ENCODE measurements at places on chromosomes 5 and 9.

DNA sequence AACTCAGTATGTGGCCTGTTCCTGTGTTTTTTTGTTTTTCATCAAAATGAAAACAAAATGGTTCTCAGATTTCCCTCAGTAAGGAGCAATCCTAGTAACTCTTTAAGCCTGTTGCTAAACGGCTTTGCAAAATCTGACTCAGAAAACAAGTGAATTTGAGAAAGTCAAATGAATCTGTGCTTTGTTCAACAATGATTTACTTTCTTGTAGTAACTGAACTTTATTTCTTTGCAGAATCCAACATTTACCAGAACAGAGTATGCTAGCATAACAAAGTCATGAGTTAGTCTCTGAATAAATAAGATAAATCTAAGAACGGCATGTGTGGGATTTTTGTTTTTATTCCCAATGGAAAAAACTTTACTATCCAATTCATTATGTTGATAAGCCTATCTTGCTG is 93.8 kb downstream of the OXCT1 start:
- no peaks in the 10 kb centered on the region for H3K36me3 ChIP-seq
- H3K4me1 ChIP-seq: no peaks in the 10 kb centered on the region
- no peaks in the 10 kb centered on the region for H3K27me3 ChIP-seq
- H3K27ac ChIP-seq: no peak overlapping the region

- no peak overlapping the region for H3K4me3 ChIP-seq
- no peaks in the 10 kb centered on the region for H3K36me3 ChIP-seq
- DNase-seq: no peak
- H3K27me3 ChIP-seq: no peaks in the 10 kb centered on the region
- no peak overlapping the region for H3K27ac ChIP-seq
Observed at GRCh38 chr5:171523781-171524180, 104.3 kb downstream of the FGF18 start.

- H3K27me3 ChIP-seq: peaks cover 15% of the 10 kb centered on the region
- no peak overlapping the region for H3K27ac ChIP-seq
- peak; percentile 3 for DNase-seq
- H3K36me3 ChIP-seq: no peaks in the 10 kb centered on the region
- H3K4me3 ChIP-seq: no peak overlapping the region
Observed at GRCh38 chr5:43396762-43397304, 15.4 kb downstream of the CCL28 start.

DNA sequence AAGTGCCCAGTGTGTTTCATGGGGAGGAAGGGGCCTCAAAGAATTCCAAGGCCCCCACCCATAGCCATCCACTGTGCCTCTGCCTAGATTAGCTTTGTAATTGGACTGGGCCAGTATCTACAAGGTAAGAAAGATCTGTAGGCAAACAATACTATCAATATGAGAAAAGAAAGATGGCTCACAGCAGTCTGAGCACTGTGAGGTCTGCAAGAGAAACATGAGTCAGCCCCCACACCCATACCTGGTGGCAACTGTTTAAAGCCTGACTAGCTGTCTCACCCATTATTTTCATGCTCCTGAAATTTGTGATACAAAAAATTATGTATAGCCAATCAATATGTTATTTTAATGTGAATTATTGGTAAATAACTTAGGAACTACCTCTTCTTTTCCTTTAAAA is 10.0 kb upstream of the ZNF483 start:
- no peaks in the 10 kb centered on the region for H3K36me3 ChIP-seq
- no peak overlapping the region for H3K27ac ChIP-seq
- H3K27me3 ChIP-seq: no peaks in the 10 kb centered on the region
- no peak for DNase-seq
- no peak overlapping the region for H3K4me3 ChIP-seq

- H3K27ac ChIP-seq: no peak overlapping the region
- DNase-seq: no peak
- no peaks in the 10 kb centered on the region for H3K36me3 ChIP-seq
- H3K27me3 ChIP-seq: no peaks in the 10 kb centered on the region
Observed at GRCh38 chr5:130289132-130290088, 385.1 kb downstream of the CHSY3 start.

- H3K36me3 ChIP-seq: no peaks in the 10 kb centered on the region
- H3K4me3 ChIP-seq: no peak overlapping the region
- no peak overlapping the region for H3K27ac ChIP-seq
- H3K4me1 ChIP-seq: no peaks in the 10 kb centered on the region
Observed at GRCh38 chr5:84779186-84779585, 394.5 kb upstream of the EDIL3 start.

DNA sequence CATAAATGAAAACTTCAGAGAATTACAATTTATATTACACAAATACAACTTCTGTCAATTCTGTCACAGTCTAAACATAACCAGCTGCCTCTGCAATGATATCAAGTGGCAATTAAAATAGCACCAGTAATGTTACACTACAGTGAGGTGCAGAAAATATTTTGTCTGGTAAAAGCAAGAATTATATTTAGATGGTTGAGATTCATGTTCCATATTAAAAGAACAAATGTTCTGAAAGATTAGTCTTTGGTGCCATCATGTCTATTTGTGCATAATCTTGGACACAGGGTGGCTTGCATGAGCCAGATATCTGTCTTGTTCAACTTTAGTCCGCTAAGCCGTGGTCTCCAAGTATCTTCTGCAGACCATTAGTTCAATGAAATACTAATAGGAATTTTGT is 29.0 kb upstream of the PRR16 start:
- no peaks in the 10 kb centered on the region for H3K27me3 ChIP-seq
- H3K4me3 ChIP-seq: no peak overlapping the region
- H3K27ac ChIP-seq: no peak overlapping the region
- H3K4me1 ChIP-seq: no peaks in the 10 kb centered on the region

GRCh38 chr9:75455444-75455921 is 367.2 kb downstream of the OSTF1 start:
- H3K4me1 ChIP-seq: peaks cover 5% of the 10 kb centered on the region
- no peak overlapping the region for H3K4me3 ChIP-seq
- H3K27ac ChIP-seq: no peak overlapping the region
- H3K27me3 ChIP-seq: no peaks in the 10 kb centered on the region

DNA sequence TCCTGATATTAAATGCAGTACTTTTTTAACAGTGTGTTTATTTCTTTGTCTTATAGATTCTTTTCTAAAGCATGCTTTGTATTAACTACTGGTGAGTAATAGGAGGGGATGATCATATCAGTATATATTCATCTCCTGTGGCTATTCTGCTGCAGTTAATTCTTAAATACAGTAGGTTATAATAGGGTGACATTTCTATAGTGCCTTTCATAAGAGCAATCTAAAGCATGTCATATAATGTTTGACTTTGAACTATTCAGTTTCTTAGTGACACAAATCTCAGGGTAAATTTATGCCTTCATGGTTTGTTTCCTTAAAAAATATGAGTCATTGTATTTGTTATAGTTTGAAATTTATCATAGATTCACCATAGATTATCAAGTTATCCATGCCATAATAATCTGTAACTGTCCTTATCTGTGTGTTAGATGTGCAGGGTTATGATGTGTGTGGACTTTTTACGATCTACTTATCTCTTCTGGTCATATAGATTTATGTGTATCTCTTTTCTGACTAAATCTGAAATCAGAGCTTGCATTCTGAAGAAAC is 1019.5 kb downstream of the NR2F1-AS1 start:
- no peaks in the 10 kb centered on the region for H3K27me3 ChIP-seq
- DNase-seq: no peak
- no peak overlapping the region for H3K4me3 ChIP-seq
- no peak overlapping the region for H3K27ac ChIP-seq
- peaks cover 19% of the 10 kb centered on the region for H3K4me1 ChIP-seq

- no peaks in the 10 kb centered on the region for H3K36me3 ChIP-seq
- H3K27ac ChIP-seq: no peak overlapping the region
- no peak for DNase-seq
- H3K4me3 ChIP-seq: no peak overlapping the region
- H3K4me1 ChIP-seq: no peaks in the 10 kb centered on the region
Observed at GRCh38 chr5:146388386-146388785, 49.7 kb downstream of the POU4F3 start.

DNA sequence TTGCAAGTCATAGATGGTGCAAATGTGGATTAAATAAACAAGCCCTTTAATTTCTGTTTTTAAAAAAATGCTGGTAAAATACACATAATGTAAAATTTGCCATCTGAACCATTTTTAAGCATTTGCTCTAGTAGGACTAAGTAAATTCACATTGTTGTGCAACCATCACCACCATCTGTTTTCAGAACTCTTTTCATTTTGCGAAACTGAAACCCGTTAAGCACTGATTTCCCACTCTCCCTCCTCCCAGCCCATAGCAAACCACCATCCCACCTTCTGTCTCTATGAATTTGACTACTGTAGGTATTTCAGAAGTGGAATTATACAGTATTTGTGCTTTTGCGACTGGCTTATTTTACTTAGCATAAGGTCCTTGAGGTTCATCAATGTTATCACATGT is 103.3 kb upstream of the CNTLN start:
- no peaks in the 10 kb centered on the region for H3K27me3 ChIP-seq
- no peaks in the 10 kb centered on the region for H3K4me1 ChIP-seq
- H3K36me3 ChIP-seq: no peaks in the 10 kb centered on the region
- no peak for DNase-seq

GRCh38 chr5:96287136-96287535 is 145.9 kb downstream of the PCSK1 start:
- no peak overlapping the region for H3K27ac ChIP-seq
- DNase-seq: peak; percentile 39
- H3K27me3 ChIP-seq: no peaks in the 10 kb centered on the region
- H3K4me1 ChIP-seq: peaks cover 41% of the 10 kb centered on the region
- no peaks in the 10 kb centered on the region for H3K36me3 ChIP-seq

- no peak overlapping the region for H3K4me3 ChIP-seq
- no peaks in the 10 kb centered on the region for H3K27me3 ChIP-seq
- no peak overlapping the region for H3K27ac ChIP-seq
Observed at GRCh38 chr9:127835991-127836516, 18.4 kb downstream of the ENG start.

DNA sequence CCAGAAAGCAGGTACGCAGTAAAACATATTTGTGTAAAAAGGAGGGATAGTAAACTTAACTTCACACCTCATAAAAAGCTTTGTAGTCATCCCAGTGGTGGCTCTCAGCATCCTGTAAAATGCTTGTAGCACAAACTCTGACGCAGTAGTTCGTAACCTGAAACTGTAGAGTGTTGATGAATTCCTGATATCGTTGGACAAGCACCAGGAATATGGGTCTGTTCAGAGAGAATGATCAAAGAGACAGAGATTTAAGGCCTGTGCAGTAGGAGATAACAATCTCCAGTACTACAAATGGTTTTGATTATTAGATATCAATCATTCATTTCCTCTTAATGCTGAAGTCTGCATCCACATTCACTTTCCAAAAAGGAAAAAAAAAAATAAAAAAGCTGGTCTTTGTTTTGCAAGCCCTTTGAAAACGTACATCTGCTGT is 148.5 kb downstream of the KIAA0825 start:
- H3K4me1 ChIP-seq: no peaks in the 10 kb centered on the region
- no peak overlapping the region for H3K27ac ChIP-seq
- no peaks in the 10 kb centered on the region for H3K27me3 ChIP-seq
- H3K36me3 ChIP-seq: no peaks in the 10 kb centered on the region

DNA sequence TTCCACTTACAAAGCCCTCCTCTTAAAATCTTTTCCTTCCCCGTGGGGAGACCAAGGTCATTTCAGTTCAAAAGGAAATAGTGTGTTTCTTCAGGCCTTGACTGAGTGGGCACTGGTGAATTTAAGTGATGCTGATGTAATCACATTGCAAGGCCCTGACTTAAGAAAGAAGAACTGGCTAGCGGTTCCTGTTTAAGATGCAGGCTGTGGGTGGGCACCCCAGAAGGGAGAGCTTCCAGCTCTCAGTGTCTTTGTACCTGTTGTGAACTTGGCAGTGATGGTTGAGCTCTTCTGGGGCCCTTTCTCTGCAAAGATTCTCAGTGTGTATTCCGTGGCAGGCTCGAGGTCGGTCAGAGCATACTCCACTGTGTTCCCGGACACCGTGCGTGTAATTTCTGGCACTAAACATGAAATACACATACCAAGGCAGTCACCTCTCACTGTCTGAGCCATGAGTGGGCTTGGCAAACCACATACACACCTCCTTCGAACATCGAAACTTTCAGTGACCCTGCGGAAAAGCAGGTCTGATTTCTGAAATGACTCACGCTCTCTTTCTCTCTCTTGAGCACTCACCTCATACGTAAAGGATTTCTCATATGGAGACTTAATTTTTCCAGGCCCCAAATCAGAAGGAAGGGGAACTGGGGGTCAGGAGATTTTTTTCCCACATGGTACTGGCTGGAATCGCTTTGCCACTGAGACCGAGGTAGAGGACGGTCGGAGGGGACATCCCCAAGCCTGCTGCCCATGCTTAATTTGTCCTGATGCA is 81.9 kb downstream of the TNC start:
- no peaks in the 10 kb centered on the region for H3K4me1 ChIP-seq
- no peaks in the 10 kb centered on the region for H3K36me3 ChIP-seq
- DNase-seq: no peak
- H3K27me3 ChIP-seq: no peaks in the 10 kb centered on the region
- no peak overlapping the region for H3K27ac ChIP-seq

- H3K36me3 ChIP-seq: no peaks in the 10 kb centered on the region
- peaks cover 24% of the 10 kb centered on the region for H3K4me1 ChIP-seq
- H3K27me3 ChIP-seq: no peaks in the 10 kb centered on the region
- no peak overlapping the region for H3K4me3 ChIP-seq
Observed at GRCh38 chr5:150266871-150267291, 22.7 kb downstream of the CAMK2A start.

DNA sequence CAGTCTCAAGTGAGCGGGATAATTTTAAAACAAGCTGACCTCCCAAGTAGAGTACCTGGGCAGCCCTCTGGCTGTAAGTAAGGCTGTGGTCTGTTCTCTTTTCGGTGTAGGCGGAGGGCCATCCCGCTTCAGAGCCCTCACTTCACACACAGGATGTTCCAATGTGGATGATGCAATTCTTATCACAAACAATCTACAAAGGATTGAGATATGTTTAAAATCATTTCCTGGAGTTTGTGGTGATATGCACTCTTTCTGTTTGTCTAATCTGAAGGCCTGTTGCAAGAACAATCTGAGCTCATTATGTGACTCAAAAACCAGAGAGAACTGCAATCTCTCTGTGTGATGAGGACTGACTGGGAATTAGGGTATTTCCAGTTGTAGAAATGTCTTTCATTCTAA is 42.5 kb downstream of the ITGA2 start:
- H3K36me3 ChIP-seq: no peaks in the 10 kb centered on the region
- no peaks in the 10 kb centered on the region for H3K27me3 ChIP-seq
- H3K4me3 ChIP-seq: no peak overlapping the region
- no peaks in the 10 kb centered on the region for H3K4me1 ChIP-seq

DNA sequence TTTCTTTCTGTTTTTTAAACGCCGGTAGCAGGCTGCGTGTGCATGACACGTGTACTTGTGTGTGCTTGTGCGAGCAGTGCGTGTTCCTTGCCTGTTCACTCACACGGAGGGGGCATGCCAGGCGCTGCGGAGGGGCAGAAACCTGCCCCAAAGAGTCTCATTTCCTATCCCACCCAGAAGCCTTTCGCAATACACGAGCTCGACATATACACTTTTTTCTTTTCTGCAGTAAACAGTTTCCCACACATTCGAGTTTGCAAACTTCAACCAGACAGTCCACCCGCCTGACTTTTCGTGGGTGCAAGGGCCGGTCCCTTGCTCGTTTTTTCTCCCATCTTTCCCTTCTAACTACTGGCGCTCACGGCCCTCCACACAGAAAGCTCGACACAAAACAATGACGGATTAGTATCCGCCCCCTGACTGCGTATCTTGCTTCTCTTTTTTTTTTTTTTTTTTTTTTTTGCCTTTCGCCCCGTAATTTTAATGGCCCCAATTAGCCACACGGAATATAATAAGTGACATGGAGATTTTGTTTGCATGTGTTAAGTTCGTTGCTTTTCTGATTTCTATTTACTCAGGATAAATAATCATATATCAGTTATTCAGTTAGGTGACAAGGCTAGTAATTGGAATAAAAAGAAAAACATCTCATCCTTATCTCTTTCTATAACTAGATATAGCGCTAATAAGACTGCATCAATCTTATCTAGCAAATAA is 5.3 kb upstream of the OTP start:
- H3K36me3 ChIP-seq: no peaks in the 10 kb centered on the region
- peaks cover 65% of the 10 kb centered on the region for H3K4me1 ChIP-seq
- no peak overlapping the region for H3K27ac ChIP-seq
- peak overlapping the region; percentile 29 for H3K4me3 ChIP-seq
- peaks cover 100% of the 10 kb centered on the region for H3K27me3 ChIP-seq
